ENCODE measurements at places on chromosomes 12 and 14. TPM values are rescaled to one million over a fixed set of nuclear protein-coding genes. Genes with fewer than 3 reads are reported as not detected.

DNA sequence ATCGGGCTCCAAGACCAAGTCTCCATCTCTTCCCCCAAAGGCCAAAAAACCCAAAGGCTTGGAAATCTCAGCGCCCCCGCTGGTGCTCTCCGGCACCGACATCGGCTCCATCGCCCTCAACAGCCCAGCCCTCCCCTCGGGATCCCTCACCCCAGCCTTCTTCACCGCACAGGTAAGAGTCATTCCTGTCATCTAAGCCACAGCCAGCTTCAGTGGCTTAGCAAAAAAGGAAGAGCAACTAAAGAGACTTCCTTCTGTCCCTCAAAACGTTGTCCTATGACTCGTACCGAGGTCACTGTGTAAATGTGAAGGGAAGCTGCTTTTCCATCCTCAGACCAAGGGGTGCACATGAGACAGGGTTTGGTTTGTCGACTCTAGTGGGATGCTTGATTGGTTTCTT lies 53.4 kb downstream of the ELK3 start:
- DNase-seq, result peak; percentile 15
- no peaks in the 10 kb centered on the region for H3K27me3 ChIP-seq

DNA sequence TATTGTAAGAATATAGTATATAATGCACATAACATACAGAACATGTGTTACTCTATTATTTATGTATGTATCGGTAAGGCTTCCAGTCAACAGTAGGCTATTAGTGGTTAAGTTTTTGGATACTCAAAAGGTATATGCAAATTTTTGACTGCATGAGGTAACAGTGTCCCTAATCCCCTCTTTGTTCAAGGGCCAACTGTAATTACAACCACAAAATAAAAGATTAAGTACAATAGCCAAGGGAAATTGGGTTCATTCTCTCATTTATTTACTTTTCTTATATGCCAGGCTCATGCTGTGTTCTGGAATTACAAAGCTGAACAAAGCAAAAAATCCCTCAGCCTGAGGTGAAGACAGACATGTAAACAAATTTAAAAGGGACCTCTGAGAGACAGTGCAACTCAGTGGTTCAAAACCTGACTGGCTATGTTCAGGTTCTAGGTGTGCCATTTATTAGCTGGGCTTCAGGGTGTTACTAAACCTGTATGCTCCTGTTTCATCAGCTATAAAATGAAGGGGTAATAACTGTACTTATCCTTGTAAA lies 43.4 kb upstream of the TSPAN8 start:
- H3K36me3 ChIP-seq, result no peaks in the 10 kb centered on the region
- H3K27ac ChIP-seq, result no peak overlapping the region
- peaks cover 1% of the 10 kb centered on the region for H3K27me3 ChIP-seq
- no peaks in the 10 kb centered on the region for H3K4me1 ChIP-seq
- DNase-seq, result no peak

GRCh38 chr14:74542056-74542685 lies 48.6 kb downstream of the ISCA2 start:
- H3K36me3 ChIP-seq, result no peaks in the 10 kb centered on the region
- no peak overlapping the region for H3K27ac ChIP-seq
- H3K4me3 ChIP-seq, result no peak overlapping the region
- no peak for DNase-seq
- no peaks in the 10 kb centered on the region for H3K27me3 ChIP-seq

DNA sequence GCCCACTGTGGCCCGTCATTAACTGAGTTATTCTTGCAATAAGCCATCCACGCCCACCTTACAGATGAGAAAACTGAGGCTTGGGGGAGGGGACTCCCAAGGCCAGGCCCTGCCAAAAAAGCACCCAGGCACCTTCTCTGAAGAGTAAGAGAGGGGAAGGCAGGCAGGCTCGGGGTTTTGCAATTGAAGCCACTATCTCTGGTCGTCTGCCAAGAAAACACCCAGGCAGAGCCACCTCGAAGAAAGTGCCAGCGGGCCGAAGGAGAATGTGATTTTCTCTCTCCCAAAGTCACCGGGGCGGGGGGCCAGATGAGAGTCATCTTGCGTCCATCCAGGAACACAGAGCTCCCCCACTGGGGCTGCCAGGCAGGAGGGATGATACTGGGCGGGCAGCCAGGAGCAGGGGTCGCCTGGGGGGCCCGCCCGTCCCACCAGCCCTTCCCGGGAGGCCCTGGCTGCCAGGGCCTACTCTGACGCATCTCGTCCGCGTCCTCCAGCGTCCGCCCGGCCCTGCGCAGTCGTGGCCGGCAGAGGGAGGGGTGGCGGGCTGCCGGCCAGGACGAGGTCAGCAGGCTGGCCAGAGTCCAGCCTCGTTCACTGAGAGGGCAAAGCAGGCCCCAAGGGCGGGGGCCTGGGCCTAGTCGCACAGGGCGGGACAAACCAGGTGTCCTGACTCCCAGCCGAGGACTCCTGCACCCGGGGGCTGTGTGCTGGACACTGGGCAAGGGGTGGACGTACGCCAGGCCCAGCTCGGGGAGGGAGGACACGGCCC lies 74.3 kb downstream of the RFLNA start:
- no peaks in the 10 kb centered on the region for H3K4me1 ChIP-seq
- H3K36me3 ChIP-seq, result no peaks in the 10 kb centered on the region
- H3K4me3 ChIP-seq, result no peak overlapping the region
- no peaks in the 10 kb centered on the region for H3K27me3 ChIP-seq
- no peak overlapping the region for H3K27ac ChIP-seq

DNA sequence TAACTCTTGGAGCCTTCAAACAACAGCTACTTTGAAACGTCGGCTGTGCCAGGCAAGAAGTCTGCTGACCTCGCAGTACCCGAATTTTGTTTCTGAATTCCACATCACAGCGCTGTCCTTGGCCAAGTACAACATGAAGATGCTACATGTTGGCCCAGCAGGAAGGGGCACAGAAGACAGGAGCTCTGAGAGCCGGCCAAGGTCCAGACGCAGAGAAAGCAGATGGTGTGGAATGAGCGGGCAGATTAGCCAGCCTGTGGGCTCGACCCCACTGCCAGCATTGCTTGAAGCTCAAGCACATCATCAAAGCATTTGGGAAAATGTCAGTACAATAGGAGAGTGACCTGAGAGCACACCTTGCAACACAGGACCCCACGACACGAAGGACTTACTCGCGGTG lies 64.5 kb downstream of the FZD10 start:
- H3K4me3 ChIP-seq, result no peak overlapping the region
- no peaks in the 10 kb centered on the region for H3K4me1 ChIP-seq
- no peak for DNase-seq
- no peak overlapping the region for H3K27ac ChIP-seq
- H3K27me3 ChIP-seq, result peaks cover 6% of the 10 kb centered on the region

DNA sequence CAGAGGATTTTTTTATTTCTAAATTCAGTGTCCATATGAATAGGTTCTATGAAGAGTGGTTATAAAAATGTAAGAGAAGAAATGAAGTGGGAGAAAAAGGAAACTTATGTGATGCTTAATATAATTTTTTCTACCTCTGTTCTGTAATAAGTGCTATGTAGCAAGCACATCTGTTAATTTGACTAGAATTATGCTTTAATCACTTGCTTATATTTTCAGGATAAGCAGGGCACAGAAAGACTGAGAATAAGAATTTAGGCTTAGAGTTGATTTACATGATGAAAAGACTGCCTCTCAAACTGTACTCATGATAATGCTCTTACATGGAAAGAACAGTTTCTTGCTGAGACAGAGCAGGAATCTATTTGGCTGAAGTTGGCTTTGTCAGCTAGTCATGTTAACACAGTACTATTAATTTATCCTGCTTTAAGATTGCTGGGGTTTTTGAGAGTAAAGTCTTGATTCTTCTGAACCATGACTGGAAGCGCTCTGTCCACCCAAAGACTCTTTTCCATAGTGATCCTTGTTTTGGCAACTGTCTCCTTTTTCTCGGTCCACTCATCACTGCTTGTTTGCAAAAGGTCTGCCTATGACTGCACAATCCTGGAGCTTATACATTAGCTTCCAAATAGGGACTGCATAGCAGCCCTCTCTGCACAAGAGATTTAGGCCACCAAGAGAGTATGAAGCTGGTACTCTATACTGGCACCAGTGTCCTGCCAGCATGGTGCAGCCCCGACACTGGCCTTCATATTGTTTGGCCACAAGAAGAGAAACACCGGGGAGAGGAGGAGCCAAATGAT lies 98.8 kb downstream of the AKAP6 start:
- H3K27me3 ChIP-seq, result no peaks in the 10 kb centered on the region
- H3K36me3 ChIP-seq, result no peaks in the 10 kb centered on the region
- no peaks in the 10 kb centered on the region for H3K4me1 ChIP-seq
- H3K27ac ChIP-seq, result no peak overlapping the region
- no peak for DNase-seq

DNA sequence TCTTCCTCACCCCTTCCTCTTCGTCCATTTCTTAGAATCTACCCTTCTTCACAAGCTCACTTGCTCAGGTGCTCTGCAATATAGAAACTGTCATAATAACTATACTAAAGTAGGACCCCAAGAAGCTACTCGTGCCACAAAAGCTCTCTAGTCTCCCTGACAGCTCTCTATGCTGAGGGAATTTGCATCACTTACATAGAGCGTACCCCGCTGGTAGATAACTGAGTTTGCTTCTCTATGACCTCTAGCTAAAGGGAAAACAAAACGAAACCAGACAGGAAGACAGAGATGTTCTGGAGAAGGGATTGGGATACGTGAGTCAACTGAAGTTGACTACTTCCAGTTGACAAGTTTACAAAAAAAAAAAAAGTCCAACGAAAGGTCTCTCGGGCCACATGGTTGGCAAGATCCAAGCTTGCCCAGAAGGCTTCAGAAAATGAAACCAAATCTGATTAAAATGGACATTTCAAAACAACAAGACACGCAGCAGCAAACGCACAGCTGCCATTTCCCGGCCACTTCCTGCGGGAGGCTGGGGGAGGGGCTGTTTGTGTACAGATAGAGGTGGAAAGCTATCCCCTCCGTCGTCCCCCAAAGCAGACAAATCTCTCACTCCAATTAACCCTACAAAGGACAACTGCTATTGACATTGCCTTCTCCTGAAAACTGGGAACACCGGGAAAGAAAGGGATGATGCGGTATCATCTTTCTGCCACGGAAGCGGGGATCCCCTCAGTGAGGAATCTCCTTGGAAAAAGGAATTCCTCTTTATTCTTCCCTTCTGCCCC lies 1.3 kb downstream of the BAZ2A start:
- peak overlapping the region; percentile 92 for H3K4me3 ChIP-seq
- peaks cover 28% of the 10 kb centered on the region for H3K36me3 ChIP-seq
- DNase-seq, result peak; percentile 83
- no peaks in the 10 kb centered on the region for H3K27me3 ChIP-seq
- H3K4me1 ChIP-seq, result peaks cover 72% of the 10 kb centered on the region

- peak overlapping the region; percentile 80 for H3K4me3 ChIP-seq
- H3K27ac ChIP-seq, result no peak overlapping the region
- H3K4me1 ChIP-seq, result peaks cover 16% of the 10 kb centered on the region
- no peaks in the 10 kb centered on the region for H3K36me3 ChIP-seq
Observed at GRCh38 chr14:60722357-60723115, 1.6 kb downstream of the SIX4 start.

- H3K36me3 ChIP-seq, result no peaks in the 10 kb centered on the region
- no peak overlapping the region for H3K4me3 ChIP-seq
- H3K27me3 ChIP-seq, result no peaks in the 10 kb centered on the region
- no peak overlapping the region for H3K27ac ChIP-seq
Observed at GRCh38 chr12:58575256-58575655, 345.0 kb downstream of the LRIG3 start.

DNA sequence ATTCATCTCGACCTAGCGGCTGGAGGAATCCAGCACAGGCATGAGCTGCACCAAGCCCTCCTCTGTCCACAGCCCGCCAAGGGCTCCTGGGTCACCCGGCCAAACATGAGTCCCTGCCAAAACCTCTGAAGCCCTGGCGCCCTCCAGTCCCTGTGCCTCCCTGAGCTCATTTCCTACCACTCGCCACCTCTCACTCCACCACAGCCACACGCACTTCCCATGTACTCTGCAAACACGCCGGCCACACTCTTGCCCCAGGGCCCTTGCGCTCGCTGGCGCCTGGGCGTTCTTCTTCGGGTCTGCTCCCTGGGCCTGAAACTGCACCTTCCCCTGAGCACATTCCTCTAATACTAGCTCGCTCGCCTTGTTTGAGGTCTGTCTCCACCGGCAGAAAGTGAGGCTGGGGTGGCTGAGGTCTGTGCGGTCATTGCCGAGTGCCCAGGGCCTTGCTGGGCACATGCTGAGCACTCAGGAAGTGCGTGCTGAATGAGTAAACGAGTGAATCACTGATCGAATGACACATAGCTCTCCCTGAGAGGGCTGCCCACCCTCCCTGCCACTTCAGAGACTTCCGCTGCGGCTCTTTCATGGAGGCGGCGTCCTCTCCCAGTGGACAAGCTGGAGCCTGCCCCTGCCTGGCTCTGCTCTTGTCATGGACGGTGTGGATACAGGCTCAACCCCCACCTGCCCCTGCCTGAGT lies 33.7 kb upstream of the DLK1 start:
- H3K4me1 ChIP-seq, result no peaks in the 10 kb centered on the region
- no peak for DNase-seq
- H3K36me3 ChIP-seq, result no peaks in the 10 kb centered on the region
- no peak overlapping the region for H3K4me3 ChIP-seq
- H3K27me3 ChIP-seq, result peaks cover 3% of the 10 kb centered on the region

DNA sequence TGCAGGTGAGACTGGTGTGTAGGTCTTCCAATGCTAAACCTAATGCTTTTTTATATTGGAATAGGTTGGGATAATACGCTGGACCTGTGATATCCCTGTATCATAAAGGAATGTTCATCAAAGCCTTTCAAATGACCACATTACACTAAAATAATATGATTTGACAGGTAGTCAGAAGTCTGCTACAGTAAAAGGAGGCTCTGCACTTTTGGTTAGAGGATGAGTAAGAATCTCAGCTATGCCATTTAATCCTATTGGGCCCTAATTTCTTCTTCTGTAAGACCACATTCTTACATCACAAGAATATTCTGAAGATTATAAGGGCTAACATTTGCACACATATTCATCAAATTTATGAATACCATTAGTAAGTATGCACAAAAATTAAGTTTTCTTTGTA lies 250.5 kb upstream of the FLRT2 start:
- no peaks in the 10 kb centered on the region for H3K27me3 ChIP-seq
- H3K4me3 ChIP-seq, result no peak overlapping the region
- no peaks in the 10 kb centered on the region for H3K4me1 ChIP-seq
- no peak overlapping the region for H3K27ac ChIP-seq
- no peaks in the 10 kb centered on the region for H3K36me3 ChIP-seq

DNA sequence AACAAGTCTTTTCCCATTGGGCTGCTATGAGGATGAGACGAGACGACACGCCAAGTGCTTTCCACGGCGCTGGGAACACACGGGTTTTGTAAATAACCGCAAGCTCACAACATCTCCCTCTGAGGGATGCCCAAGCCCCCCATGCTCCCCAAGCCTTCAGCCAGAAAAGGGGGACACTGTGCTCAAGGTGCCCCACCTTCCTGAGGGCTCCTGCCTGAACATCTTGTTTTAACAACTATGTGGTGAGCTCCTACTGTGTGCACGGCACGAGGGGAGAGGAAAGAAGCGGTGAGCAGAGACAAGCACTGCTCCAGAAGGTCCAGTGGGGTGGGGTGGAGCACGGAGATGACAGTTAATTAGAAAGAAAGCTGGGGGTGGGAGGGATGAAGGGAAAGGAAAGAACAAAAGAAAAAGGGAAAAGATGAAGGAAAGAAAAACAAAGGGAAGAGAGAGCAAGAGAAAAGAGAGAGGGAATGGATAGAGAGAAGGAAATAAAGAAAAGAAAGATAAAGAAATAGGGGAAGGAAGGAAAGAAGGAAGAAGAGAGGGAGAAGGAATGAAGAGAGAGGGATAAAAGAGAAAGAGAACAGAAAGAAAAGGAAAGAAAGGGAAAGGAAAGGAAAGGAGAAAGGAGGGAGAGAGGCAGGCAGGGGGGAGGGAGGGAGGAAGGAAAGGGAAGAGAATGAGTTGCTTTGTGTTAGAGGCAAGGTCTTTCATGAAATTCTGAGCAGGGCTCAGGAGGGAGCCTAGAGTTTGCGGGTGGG lies 56.8 kb downstream of the SLC15A4 start:
- H3K27me3 ChIP-seq, result peaks cover 7% of the 10 kb centered on the region
- no peaks in the 10 kb centered on the region for H3K36me3 ChIP-seq

The SLCO1C1 gene
- total RNA-seq, result not detected

The TBC1D30 gene
- total RNA-seq, result 0.40 TPM

The DLGAP5 gene
- total RNA-seq, result 84.0 TPM

The GLIPR1L1 gene
- not detected for total RNA-seq

The FLVCR2 gene
- 4.4 TPM for total RNA-seq

The GPR135 gene
- 1.5 TPM for total RNA-seq

The PRIM1 gene
- total RNA-seq, result 86.7 TPM
